ENCODE measurements at places on chromosomes 12 and 14.

GRCh38 chr14:36096090-36096489, 80.4 kb downstream of the PTCSC3 start:
- DNase-seq, result no peak

DNA sequence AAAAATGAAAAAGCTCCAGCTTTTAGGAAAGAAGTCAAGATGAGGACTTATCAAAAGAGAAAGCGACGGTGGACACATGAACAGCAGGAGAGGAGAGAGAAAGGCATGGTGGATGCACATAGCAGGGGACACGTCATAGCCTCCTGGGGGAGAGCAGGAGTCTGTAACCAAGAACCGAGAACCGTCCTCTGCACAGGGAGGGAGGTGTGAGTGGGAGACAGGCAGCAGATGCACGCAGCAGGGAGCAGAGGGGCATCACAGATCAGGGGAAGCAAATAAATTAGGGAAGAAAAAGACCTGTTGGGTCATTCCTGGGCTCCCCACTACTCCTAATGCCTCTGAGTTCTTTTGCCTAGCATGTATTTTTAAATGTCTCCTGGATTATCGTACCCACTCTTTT, 138.1 kb upstream of the RMST start:
- no peak for DNase-seq

GRCh38 chr14:55938249-55938791, 179.9 kb upstream of the PELI2 start:
- no peak for DNase-seq

DNA sequence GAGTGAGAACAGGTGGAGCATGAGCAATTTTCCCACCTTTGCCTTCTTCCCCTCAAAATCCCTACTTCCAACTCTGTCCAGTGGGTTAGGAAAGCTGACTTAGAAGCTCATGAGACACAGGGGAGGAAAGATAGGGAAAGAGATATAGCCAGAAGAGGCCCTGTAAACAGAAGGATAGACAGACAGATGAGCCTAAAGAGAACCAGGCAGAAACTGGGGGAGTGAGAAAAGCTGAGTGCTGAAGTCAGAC, 5.0 kb downstream of the AJUBA start:
- no peak for DNase-seq

GRCh38 chr14:93033084-93033982, 82.4 kb downstream of the ITPK1 start:
- DNase-seq, result no peak

DNA sequence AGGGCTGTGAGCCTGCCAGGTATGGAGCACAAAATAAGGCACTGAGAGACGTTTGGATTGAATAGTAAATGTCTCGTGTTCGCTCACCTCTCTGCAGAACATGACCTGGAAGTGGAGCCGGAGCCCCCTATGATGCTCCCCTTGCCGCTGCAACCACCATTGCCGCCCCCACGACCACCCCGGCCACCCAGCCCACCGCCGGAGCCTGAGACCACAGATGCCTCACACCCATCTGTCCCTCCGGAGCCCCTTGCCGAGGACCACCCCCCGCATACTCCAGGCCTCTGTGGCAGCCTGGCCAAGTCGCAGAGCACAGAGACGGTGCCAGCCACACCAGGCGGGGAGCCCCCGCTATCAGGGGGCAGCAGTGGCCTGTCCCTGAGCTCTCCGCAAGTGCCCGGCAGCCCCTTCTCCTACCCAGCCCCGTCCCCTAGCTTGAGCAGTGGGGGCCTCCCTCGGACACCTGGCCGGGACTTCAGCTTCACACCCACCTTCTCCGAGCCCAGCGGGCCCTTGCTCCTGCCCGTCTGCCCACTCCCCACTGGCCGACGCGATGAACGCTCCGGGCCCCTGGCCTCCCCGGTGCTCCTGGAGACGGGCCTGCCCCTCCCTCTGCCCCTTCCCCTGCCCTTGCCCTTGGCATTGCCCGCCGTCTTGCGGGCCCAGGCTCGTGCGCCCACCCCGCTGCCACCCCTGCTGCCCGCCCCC, 18.7 kb downstream of the SETD1B start:
- no peak for DNase-seq

DNA sequence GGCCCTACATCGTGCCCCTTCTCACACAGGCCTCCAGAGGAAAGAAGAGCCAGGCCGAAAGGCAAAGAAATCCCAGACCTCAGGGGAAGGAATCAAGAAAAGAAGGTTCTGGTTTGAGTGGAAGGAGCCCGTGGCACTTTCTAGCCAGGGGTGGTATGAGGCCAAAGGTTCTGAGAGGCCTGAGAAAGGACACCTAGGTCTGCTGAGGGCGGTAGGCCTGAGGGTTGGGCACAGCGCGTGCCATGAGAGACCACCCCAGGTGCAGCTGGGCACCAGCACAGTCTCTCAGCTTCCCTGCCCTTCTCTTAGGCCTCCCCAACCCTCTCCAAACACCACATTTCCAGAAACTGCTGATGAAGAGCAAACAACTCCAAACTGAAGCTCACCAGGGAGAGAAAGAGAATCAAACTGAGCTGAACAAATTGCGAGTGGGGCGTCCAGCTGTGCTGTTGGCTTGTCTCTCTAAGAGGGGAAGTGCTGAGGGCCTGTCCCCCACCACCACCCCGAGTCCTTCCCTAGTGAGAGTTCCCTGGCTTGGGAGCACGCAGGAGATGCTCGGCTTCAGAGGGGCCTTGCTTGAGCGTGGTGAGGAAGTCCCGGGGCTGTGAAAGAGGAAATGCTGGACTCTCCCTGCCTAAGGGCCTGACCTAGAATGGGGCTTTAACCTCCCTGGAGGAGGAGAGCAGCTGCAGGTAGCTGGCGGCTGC, 184.8 kb downstream of the ZFP36L1 start:
- DNase-seq, result no peak

All from left renal cortex interstitium (tissue), 4 donors.